NT2/D1 (cell line): ENCODE measurements at places on chromosomes 5 and 9.

DNA sequence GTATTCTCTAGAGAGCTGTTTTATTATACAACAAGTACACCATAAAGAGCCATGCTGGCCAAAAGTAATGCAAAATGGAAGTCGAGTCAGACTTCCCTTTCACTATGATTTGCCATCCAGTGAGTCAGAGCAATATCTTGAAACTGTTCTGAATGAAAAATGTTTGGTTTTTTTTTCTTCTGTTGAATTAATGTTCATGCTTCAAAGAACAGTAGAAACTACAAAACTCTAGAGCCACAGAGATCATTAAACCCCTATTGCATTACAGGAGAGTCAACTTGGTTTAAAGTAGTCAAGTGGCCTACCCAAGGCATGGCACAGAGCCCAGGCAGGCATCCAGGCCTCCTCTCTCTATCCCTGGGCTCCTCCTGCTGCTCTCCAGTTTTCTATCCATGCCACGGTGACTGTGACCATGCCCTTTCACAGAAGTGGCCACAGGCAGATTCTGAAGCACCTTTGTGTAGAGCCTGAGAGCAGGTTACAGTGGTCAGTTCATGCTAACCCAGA lies 358.9 kb downstream of the DEPDC1B start:
- DNase-seq = no peak

- DNase-seq = no peak
Observed at GRCh38 chr5:40499007-40499406, 180.7 kb upstream of the PTGER4 start.

- no peak for DNase-seq
Observed at GRCh38 chr5:177471610-177472356, 1.7 kb downstream of the DBN1 start.

GRCh38 chr5:60700416-60700757 lies 421 bp upstream of the DEPDC1B start:
- DNase-seq = no peak

- DNase-seq = no peak
Observed at GRCh38 chr5:168798065-168799023, 219.2 kb upstream of the PANK3 start.

DNA sequence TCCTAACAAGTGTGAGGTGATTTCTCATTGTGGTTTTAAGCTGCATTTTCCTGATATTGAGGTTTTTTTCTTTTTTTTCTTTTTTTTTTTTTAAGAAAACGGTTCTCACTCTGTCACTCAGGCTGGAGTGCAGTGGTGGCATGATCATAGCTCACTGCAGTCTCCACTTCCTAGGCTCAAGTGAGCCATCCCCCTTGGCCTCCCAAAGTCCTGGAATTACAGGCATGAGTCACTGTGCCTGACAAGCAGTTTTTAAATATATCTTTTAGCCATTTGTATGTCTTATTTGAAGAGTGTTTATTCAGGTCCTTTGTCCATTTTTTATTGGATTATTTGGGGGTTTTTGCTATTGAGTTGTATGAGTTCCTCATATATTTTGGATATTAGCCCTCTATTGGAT lies 53.8 kb downstream of the GCNT1 start:
- no peak for DNase-seq

- no peak for DNase-seq
Observed at GRCh38 chr5:93099902-93100347, 481.1 kb downstream of the NR2F1-AS1 start.
